ENCODE measurements at places on chromosomes 11 and 22.

- DNase-seq = no peak
Measured at GRCh38 chr11:94062360-94062759, 41.2 kb downstream of the HEPHL1 start.

- DNase-seq = no peak
Measured at GRCh38 chr11:8788616-8789015, 106.0 kb downstream of the RPL27A start.

GRCh38 chr11:89119426-89119825 is 53.6 kb upstream of the GRM5 start:
- DNase-seq = no peak

DNA sequence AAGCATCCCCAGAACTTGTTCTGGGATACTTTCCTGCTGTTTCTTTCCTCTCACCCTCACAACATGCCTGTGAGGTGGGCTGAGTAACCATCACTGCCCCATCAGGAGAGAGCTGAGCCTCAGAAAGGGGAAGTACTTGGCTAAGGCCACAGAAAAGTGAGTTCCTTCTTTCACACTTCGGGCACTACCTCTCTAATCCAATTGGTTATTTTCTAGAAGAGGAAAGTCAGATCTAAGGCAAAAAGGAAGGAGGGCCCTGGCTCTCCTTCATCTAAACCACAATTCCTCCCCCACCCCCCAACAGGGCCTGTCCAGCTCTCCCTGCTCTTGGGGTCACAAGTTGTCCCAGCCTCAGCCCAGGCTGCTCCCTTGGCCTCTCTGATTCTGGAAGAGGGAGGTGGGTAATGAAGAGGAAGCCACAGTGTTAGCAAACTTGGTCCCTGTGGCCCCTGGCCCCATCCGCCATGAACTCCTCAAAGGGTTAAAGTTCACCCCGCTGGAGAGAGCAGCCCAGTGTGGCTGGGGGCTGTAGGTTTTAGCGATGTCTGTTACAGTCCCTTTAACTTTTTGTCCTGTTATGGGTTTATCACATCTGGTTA is 34.0 kb downstream of the SLC22A12 start:
- no peak for DNase-seq

DNA sequence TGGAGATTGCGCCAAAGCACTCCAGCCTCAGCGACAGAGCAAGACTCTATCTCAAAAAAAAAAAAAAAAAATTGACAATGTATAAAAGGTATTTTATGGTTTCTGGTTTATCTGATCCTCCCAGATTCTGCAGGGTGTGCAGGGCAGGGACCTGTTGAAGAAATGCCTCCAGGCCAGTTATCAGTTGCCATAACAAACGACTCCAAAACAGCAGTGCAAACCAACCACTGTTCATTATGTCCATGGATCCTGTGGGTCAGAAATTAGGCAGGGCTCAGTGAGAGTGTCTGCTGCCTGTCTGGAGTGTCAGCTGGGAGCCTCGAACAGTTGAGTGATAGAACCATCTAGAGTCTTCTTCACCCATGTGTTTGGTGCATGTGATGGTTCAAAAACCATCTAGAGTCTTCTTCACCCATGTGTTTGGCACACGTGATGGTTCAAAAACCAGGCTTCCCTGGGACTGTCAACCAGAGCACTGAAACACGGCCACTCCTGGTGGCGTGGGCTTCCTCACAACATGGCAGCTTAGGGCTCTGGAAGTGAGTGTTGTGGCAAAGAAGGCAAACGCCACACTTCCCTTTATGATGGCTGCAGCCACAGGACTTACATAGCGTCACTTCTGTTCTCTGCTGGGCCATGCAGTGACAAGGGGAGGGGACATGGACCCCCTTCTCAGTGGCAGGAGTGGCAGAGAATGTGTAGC is 115.1 kb upstream of the CRYBB3 start:
- no peak for DNase-seq

DNA sequence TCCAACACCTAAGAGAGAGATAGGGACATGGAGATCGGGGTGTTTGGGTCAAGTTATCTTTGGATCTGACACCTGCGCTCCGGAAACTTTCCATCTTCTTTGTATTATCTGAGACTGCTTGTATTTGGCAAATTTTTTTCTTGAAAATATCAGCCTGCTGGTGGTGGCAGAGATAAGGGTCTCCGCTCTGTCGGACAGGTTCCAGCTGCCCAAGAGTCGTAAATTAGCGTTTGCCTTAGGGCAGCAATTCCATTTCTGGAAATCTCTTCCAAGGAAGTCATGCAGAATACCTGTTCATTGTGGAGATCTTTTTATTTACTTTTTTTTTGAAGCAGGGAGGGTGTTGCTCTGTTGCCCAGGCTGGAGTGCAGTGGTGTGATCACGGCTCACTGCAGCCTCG is 19.5 kb upstream of the CSNK1E start:
- DNase-seq = no peak

All from central memory CD4-positive, alpha-beta T cell (primary cell).